ENCODE measurements at places on chromosomes 2 and 18.

- no peak for DNase-seq
Measured at GRCh38 chr18:24136967-24137373, 1.9 kb upstream of the CABYR start.

- no peak for DNase-seq
Measured at GRCh38 chr2:171521361-171522051, 768 bp upstream of the CYBRD1 start.

DNA sequence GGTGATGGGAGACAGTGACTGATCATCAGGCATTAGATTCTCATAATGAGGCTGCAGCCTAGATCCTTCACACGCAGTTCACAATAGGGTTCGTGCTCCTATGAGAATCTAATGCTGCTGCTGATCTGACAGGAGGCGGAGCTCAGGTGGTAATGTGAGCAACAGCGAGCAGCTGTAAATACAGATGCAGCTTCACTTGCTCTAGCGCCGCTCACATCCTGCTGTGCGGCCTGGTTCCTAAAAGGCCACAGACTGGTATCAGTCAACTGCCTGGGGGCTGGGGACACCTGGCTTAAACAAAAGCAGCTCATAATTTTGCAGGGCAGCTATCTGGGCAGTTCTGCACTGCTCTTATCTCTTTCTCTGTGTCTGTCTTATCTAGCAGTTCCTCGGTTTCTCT lies 20.4 kb upstream of the CD226 start:
- DNase-seq = no peak

GRCh38 chr2:224584111-224584784 lies 915 bp downstream of the CUL3 start:
- DNase-seq = peak; percentile 16

DNA sequence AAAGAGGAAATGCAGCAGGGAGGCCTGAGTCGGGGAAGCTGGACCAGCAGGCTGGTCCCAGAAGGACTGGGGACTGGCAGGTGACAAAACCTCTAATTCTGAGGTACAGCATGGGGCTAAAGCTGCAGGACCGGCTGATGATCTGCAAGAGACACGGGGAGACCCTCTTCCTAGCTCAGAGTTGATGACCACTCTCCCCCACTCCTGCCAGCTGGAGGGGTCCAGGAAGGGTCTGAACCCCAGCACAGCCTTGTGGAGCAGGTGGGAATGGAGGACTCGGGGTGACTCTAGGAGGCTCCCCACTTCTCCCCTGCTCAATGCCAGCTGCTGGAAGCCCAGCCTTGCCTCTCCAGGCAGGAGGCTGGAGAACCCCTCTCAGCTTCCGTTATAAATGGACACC lies 67.7 kb downstream of the TWIST2 start:
- no peak for DNase-seq

Data from GF-D8 (cell line).